ENCODE measurements at places on chromosomes 2 and 18.

DNA sequence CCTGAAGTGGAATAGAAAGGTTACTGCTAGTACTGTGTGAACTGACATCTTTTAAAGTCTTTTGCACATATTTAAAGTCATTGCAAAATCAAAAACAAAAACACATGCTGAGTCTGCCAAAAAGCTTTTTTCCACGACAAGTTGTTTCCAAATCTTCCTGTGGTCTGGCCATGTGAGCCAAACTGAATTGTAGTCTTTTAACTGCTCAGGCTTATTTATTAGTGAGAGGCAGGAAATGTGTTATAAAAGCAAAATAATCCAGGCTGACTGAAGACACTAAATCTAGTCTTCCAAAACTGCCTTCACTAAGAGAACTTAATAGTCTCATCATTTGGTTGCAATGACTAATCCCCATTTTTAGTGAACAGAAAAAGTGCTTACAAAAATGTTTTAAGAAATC, 2.3 kb downstream of the KRCC1 start:
- no peak for DNase-seq

GRCh38 chr2:145431181-145431951, 911.4 kb upstream of the ZEB2 start:
- no peak for DNase-seq

- DNase-seq: no peak
Observed at GRCh38 chr2:148046802-148047201, 25.9 kb downstream of the MBD5 start.

DNA sequence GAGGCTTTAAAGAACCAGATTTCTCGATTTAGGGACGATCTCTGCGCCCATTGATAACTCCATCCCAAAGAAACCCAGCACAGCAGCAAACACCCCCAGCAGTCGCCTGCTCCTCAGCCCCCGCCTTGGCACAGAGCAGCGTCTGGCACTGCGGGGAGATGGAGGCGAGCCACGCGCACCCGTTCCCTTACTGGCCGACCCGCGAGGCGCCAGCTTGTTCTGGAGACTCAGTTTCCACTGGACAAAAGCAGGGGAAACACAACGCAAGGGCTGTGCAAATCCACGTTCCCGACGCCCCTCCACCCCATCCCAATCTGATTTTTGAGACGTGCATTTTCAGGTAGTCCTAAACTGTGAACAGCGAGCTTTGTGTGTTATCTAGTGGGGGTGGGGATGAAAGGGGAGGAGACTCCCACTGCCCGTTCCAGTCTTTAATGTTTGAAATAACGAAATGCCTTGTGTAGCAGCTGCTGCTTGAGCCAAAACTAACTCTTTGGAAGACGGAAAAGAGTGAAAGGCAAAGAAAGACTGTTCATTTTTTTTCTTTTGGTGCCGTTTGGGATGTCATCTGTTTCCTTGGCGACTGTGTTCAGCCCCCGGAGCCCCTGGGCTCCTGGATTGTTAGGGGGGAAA, 143.2 kb downstream of the MEIS1 start:
- DNase-seq: no peak

DNA sequence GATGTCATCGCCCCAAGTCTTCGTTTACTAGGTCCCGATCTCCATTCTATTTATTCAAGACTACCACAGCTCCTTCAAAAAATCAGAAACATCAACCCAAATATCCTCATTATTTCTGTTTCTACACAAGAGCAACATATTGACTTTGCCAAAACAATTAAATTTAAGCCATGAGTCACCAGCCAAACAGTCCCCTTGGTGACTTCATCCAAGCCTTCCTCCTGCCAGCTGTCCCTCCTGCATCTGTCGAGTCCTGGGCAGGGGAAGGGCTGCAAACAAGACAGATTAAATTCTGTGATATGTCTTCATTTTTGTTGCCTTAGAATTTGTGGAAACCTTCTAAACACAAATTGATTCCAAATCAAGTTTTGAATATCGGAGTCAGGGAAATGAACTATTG, 110.3 kb downstream of the SP3 start:
- no peak for DNase-seq

GRCh38 chr2:168208652-168209051, 38.7 kb downstream of the STK39 start:
- DNase-seq: no peak

DNA sequence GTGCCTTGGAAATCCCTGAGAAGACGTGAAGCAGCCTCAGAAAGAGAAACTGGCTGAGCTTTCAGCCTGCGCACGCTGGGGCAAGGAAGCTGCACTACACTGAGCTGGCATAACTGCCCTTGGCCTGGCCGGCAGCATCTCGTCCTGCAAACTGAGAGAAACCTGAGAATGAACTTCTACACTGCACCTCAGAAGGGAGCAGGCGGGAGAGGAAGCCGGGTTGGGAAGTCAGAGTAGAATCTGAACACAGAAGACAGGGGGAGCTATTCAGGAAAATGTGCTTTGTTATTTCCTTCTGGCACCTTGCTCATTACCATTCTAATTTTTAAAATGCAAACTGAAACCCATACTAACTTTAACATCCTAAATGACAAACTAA, 70.9 kb downstream of the ZEB2 start:
- DNase-seq: no peak

DNA sequence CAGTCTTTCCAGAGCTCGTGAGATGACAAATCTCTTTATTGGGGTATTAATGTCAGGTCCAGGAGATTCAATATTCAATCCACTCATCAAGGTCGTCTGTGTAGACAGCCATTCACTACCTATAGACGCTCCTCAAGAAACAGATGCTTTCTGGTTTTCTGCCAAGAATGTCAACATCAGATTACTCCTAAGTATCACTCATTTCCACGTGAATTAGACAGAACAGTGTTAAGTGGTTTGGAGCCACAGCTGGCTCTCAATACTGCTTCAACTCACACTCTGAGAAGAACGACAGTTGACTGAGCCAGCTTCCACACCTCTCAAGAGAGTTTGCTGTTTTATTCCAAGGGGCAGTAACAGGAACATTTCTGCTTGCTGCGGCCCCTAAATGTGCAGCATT, 113.5 kb upstream of the NEDD4L start:
- no peak for DNase-seq

- DNase-seq: no peak
Observed at GRCh38 chr2:33038799-33039198, 92.0 kb downstream of the LTBP1 start.

DNA sequence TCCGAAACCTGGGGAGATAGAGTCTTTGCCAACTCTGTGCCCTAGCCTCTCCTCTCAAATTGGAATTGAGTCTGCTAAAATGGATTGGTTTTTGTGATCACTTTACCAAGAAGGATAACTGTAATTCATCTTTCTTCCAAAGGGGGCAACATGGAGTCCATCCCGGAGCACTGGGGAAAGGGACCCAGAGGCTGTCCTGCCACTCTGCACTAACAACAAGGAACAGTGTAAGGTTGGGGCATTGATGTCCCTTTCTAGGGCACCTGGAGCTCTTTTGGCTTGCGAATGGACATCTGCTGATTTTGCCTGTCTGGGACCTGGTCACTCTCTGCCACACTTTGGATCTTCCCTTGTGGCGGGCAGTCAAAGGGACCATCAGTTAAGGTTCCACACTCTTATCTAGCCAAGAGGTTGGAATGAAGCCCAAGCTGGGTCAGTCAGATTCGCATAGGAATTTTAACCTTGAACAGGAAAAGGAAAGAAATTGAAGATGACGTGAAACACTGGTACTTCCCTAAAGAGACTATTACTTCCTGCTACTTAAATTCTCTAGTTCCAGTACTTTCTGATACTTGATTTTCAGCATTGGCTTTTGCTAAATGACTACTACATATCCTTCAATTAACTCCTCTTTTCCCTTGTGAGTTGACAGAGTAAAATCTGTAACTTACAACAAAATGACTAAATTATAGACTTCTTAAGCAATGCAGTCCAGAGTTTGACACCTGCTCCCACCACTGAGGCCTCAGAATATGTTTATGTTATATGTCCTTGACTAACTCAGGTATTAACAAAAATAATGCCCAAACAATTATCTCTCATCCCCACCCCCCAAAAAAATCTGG, 64.7 kb upstream of the KLF7 start:
- no peak for DNase-seq

DNA sequence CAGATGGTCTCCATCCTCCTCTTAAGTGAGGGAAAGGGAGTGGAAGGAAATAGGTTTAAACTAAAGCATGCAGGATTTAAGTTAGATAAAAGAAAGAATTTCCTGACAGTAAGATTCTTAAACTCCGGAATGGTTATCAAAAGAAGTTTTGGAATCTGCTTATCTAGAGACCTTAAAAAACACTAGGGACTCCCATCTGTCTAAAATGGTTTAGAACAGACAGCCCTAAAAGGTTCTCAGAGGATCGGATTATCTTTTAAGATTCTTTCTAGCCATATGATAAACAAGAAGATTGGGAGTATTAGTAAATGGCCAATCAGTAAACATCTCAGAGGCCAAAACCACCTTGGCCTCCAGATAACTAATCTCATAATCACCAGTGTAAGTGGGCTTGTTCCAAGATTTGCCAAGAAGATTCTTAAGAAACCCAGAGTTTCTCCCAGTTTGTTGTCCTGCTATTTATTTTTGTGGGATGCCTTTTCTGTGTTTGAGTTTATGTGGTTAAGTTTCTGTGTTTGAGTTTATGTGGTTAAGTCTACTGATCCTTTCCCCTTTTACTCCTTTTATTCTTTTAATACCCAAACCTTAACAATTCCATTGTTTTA, 314.9 kb upstream of the NRP2 start:
- no peak for DNase-seq
